ENCODE measurements at places on chromosomes 2 and 18.

GRCh38 chr2:222603501-222603900, 52.4 kb downstream of the FARSB start:
- no peak for DNase-seq

GRCh38 chr18:47490882-47491281, 239.4 kb upstream of the SKOR2 start:
- DNase-seq, result no peak

DNA sequence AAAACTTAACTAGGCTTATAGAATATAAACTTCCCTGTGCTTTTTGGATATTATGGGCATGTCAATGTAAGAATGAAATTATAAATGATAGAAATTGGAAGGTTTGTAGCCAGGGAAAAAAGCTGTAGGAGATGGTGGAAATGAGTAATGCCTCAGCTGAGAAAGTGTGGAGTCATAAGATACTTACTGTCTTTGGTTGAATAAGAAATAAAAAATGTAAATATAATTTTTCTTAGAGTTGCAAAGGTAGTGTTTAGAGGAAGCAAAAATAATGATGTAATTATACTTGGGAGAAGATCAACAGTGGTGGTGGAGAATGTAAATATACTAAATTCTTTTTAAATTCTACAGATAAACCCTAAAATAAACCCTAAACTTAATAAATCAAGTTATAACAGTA, 26.2 kb upstream of the RND3 start:
- DNase-seq, result no peak

DNA sequence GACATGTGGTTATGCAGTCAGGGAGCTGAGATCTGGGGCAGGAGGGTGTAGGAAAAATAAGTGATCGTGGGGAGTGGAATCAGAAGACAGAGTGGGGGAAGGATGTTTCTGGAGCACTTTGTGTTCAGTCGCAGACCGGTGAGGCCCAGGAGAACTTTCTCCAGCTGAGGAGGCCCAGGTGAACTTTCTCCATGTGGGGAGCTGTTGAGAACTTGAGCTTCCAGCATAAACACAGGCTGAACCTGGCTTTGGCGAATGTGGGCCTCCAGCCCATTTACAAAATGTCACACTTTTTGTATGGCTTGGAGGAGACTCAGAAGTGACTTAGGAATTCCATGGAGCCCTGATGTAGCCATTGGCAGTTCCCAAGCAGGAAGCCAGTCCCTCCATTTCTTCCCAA, 108.5 kb downstream of the VAPA start:
- no peak for DNase-seq

- DNase-seq, result no peak
These were observed 155.9 kb downstream of the LAMA3 start for GRCh38 chr18:23844991-23845680.

GRCh38 chr2:88016960-88017779, 823 bp upstream of the RNU2-63P start:
- DNase-seq, result no peak

- no peak for DNase-seq
These were observed 191.7 kb upstream of the HAAO start for GRCh38 chr2:42984081-42984480.

DNA sequence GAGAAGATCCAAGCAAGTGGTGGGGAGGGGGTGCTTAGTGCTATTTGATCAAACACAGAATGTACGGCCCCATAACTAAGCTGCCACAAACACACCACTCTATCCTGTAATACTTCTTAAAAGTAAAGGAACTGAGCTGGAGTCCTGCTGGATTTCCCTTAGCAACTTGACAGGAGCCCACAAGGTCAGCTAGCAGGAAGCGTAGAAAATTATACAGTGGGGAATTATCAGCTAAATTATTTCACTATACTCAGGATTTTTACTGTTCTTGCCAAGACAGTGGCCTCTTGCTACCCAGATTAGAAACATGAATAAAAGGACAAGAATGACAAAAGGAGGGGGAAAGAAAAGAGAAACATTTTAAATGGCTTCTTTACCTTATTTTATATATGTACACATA, 217.1 kb downstream of the ZNF521 start:
- DNase-seq, result no peak
